ENCODE measurements at places on chromosomes 5 and 9. TPM values are rescaled to one million over a fixed set of nuclear protein-coding genes. Genes with fewer than 3 reads are reported as not detected.
A peak's percentile ranks its signal among the peaks of the same experiment; 100 is the strongest.

Gene CD72
- 5.5 TPM for total RNA-seq

Gene PSD2
- total RNA-seq: 0.53 TPM

Gene COL5A1
- 79.4 TPM for total RNA-seq

Gene TYRP1
- total RNA-seq: not detected

Gene EPB41L4A
- 29.4 TPM for total RNA-seq

Gene DPH7
- 33.1 TPM for total RNA-seq

DNA sequence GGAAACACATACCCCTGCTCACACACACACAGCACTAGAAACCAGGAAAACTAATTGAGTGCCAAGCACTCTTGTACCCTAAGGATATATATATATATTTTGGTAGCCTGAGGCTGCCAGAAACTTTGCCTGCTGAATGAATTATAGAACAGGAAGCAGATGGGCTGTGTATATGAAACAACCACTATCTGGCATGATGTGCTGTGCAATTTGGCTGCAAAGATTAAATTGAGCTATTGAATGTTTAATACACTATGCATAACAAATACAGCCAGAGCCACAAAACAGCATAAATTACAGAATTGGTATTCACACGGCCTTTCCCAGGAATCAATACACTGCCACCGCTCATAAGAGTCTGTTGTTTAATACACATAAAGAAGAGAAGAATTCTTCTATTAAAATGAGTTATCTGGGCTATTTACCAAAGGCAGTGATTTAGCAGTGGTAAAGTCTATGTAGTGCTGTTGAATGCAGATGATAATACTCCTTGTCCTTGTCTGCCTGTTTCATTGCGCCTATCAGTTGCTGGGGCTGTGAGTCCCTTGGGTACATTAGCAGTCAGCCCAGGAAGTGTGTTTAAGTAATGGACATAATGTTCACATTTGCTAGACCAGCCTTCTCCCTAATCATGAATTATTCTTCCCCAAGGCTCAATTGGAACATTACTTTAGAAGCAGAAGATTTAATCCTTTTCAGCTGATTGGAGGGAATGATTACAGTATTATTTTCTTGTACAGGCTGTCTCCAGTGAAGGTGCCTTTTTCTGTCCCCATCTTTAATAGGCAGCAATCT lies 294.3 kb downstream of the TLE1 start:
- DNase-seq: no peak

DNA sequence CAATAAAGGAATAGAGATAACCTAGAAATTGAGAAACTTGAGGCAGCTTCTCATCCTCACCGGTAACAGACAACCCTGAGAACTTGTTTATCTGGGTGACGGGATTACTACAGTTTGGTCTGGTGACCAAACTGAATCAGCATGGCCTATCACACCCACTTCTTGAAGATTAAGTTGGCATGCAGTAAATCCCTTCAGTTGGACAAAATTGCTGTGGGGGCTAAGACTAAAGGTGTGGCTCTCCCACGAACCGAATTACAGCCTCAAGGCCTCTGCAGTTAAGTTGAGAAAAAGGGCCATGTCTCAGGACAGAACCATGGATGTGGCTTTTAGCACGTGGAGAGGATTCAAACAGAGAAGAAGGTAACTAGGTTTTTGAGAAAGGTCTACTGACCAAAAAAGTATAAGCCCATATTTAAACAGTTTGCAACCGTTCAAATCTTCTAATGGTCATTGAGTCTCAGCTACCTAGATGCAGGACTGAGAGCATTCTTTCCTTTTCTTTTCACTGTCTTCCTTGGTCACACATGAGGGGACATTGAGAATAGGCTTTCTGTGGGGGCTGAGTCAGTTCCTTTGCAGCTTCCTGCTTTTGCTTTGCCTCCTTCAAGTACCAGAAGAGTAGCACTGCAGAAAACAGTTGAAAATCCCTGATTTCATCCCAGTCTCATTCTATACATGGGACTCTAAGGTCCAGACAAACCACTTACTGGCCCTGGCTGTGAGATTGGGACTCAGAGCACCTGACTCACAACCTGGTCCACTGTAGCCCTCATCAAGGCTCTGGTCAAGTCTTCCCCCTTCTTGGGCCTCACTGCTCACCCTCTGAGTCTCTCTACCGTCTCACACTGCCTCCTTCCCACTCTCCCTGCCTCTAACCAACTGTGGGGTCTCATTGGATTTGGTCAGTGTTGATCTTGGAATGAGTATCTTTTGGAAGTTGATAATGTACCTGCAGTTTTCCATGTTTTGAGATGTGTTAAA lies 30.9 kb downstream of the PDE6A start:
- no peak for DNase-seq

- DNase-seq: no peak
Observed at GRCh38 chr9:127751269-127752054, 16.4 kb upstream of the TOR2A start.

- no peak for DNase-seq
Observed at GRCh38 chr5:168883281-168883741, 304.1 kb upstream of the PANK3 start.

GRCh38 chr5:101782352-101783103 lies 513.6 kb downstream of the SLCO4C1 start:
- no peak for DNase-seq

DNA sequence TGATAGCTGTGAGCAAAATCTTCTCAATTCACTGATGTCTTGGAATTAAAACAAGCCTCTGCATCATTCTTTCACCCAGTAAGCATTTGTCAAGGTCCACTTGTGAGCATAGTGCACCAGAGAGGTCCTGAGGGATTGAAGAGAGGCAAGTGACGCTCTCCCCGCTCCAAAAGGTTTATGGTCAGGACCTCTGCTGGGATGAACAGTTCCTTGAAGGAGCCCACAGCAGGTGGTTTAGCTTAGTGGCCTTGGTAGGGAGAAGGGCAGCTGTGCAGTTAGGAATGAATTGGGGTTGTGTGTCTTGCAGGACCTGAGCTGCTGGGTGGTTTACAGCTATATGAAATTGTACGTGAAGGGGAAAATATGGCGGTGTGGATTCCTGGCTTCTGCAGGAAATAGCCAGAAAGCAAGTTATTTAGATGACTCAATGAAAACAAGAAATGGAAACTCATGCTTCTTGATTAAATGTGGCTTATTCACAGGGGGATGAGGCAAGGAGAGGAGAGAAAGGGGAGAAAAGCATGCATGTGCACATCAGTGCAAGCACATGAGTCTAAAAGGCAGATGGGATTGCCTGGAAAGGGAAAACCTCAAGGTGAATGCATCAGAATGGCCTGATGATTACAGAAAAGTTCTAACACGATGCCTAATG lies 42.0 kb downstream of the SUB1 start:
- no peak for DNase-seq

- DNase-seq: no peak
Observed at GRCh38 chr5:172110921-172111851, 76.8 kb downstream of the STK10 start.

DNA sequence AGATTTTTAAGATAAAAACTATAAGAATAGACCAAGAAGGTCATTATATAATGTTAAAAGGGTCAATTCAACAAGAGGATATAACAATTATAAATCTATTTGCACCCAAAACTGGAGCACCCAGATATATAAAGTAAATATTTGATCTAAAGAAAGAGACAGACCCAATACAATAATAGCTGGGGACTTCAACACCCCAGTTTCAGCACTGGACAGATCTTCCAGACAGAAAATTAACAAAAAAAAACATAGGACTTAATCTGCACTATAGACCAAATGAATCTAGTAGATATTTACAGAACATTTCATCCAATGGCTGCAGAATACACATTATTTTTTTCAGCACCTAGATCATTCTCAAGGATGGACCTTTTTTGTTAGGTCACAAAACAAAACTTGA lies 331.9 kb downstream of the SPOCK1 start:
- no peak for DNase-seq

- no peak for DNase-seq
Observed at GRCh38 chr5:34803974-34804732, 34.8 kb upstream of the TTC23L start.

DNA sequence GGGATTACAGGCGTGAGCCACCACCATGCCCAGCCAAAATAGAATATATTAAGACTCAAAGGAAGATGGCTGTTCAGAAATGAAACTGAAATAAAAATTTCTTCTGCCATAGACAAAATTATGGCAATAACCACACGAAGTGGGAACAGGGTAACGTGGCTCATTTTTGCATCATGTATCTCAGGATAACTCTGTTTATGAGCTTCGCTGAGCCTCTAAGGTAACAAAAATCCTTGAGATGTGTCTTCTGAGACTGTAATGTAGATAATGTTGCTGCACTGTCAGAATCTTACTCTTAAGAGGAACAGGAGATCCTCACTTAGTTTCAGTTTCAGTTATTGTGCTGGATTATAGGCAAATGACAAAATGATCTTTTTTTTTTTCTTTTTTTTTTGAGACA lies 153.8 kb downstream of the GOLPH3 start:
- DNase-seq: no peak

- DNase-seq: peak; percentile 66
Observed at GRCh38 chr9:134653259-134654009, 11.8 kb downstream of the COL5A1 start.

DNA sequence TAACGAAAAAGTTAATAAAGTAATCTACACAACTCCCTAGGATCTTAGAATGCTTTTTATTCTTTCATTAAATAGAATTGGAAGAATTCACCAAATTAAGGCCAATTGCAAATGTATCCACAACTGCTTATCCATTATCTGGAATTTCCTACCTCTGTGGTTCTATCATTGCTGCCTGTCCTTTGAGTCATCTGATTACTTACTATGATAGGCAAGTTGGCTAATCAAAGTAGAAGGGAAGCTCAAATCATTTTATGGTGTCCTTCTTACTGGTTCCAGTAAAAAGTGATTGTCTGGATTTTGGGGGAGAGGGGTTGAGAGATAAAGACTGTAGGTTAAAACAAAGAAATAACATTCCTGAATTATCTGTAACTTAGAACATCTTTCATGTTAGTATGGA lies 161.4 kb upstream of the GNA14 start:
- DNase-seq: no peak

DNA sequence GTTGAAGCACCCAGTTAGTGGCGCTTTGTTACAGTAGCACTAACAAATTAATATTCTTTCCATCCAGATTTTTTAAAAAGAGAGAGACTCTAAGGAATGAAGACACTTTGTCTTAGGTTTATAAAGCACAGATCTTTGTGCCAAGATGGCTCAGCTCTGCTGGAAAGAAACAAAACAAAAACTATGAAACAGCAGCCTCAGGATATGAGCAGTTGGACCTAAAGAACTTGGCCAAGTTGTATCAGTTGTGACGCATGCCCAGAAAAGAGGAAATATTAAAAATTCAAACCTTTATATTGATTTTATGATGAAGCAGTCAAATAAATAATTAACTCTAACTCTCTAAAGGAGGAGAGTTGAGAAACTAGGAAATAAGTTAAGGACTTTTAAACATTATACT lies 427.2 kb downstream of the SPOCK1 start:
- DNase-seq: no peak

GRCh38 chr5:54533541-54534190 lies 16.1 kb downstream of the SNX18 start:
- no peak for DNase-seq

DNA sequence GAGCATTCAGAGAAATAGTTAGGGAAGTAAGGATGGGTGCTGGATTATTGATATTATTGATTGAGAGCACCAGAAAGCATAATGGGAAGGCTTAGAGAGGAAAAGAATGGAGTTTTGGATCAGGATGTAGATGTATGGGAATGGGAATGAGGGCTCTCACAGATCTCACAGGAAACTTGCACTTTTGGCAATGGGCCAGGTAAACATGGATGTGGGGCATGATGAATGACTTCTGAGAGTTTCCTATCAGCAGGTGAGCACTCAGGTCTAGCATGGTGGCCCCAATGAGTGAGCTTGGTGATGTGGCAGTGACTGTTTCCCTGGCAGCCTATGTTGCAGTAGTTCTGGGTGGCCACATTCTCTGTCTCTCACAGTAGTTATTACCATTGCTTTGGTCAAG lies 283.8 kb downstream of the FBXL7 start:
- DNase-seq: no peak

DNA sequence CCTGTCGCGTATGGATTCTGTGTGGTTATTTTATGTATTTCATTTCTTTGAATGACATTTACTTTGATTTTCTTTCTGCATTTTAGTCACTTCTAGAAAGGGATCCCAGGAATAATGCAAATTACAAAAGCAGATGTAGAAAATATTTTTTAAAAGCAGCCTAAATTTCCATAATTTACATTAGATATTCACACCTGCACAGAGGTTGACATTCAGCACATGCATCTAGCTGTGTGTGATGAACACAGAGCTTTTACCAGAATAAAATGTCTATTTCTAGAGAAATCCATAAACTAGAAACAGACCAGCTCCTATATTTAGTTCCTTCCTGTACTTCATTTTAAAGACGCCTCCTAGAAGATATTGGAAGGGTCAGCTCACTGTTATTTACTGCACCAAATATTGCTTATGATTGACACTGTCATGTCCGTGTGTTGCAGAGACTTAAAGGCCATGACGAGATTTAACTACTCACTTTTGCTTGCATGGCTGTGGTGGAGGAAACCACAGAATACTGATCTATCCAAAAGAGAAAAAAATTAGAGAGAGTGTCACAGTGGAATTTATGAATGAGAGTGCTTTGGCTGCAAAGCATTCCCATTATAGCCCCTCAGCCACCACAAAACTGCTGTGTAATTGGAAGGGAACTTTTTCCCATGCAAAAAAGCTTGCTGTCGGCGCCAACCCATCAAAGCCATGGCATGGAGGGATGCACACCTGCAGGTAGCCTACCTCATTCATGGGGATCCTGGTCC lies 58.1 kb downstream of the EBF1 start:
- DNase-seq: no peak

DNA sequence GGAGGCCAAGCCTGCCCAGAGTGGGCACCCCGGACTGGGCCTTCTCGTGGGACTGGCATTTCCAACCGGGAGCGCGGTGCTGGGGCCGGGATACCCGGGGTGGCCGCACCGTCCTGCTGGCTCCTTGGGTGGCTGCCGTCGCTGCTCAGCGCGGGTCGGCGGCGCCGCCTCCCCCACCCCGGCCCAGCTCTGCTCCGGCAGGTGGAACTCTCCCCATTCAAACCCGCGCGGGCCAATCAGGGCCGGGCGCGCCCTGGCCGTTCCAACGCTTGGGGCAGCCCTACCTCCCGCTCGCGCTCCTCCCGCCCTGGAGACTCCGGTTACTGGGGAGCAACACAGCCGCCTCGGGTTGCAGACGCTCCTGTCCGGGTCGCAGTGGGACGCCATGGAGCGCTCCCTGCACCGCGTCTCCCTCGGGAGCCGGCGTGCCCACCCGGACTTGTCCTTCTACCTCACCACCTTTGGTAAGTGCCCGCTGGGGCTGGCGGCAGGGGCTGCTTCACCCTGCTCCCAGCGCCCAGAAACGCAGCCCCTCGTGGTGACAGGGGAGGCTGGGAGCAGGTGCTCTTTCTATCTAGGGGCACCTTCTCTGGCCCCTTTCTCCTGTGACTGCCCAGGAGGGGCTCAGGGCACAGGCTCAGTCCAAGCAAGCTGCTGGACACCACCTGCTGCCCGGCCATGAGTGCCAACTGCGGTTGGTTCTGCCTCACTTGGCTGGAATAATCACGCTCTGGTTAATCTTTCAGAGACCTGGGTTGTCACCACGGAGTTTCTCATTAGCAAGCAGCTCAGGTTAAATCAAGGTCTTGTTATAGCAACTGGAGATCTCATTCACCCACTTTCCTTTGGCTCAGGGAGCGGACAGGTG lies at the start of gene RGS3:
Gene RGS3 (plus strand): TSS at position 310 of the 868 bp plus-strand sequence. CDS start 76 bp downstream, at position 386.
- no peak for DNase-seq

- no peak for DNase-seq
Observed at GRCh38 chr5:133738271-133738670, 125.9 kb upstream of the FSTL4 start.
